ENCODE measurements at places on chromosomes 2 and 18.

DNA sequence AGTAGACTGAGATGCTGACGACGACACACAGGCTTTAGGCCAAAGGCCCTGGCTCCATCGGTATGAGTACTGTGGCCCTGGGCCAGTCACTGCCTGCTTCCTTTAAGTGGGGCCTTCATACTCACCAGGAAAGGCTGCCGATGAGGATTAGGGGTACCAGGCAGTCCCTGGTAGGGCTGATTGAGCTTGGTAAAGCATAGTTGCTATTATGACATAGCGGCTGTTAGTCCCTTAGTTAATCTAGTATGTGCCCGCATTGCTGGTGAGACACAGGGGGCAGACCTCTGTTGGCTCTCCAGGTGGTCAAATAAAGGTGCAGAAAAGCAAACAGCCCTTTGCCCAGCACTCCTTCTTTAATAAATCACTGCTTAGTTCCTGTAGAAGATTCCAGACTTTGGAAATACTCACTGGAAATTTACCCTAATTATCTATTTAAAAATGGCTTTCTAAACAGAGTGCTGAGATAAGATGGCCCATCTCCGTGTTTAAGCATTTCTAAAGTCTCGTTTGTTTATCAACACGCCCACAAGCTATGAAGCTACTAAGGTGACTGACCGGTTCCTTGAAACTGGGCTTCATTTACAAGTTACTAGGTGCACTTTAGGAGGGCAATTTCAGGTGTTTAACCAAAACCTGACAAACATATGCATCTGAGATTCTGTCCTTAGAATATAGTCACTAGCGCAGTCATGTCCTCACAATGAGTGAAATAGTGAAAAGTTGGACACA is 8.7 kb upstream of the BIN1 start:
- no peak for DNase-seq

- no peak for DNase-seq
Observed at GRCh38 chr18:24076950-24077349, 61.9 kb upstream of the CABYR start.

- no peak for DNase-seq
Observed at GRCh38 chr18:13536578-13536977, 189.8 kb downstream of the FAM210A start.

DNA sequence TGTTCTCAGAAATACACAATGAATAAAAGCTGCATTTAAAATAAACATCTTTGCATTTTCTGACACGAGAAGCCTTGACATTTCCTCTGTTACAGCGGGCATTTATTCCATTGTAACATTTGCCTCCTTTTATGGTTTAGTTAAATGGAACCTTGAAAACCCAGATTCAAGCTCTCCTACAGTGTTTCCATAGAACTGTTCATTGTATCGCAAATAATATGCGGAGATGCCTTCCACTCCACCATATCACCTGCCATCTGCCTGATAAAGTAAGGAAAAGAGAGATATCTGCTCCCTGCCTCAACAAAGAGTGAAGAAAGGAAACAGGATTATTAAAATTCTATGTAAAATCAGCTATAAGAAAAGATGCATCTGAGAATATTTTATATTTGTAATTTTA is 69.8 kb downstream of the CDH19 start:
- no peak for DNase-seq

- peak; percentile 6 for DNase-seq
Observed at GRCh38 chr2:240813231-240813921, 6.6 kb downstream of the KIF1A start.

GRCh38 chr2:170216428-170216827 is 38.5 kb downstream of the MYO3B start:
- DNase-seq, result no peak

DNA sequence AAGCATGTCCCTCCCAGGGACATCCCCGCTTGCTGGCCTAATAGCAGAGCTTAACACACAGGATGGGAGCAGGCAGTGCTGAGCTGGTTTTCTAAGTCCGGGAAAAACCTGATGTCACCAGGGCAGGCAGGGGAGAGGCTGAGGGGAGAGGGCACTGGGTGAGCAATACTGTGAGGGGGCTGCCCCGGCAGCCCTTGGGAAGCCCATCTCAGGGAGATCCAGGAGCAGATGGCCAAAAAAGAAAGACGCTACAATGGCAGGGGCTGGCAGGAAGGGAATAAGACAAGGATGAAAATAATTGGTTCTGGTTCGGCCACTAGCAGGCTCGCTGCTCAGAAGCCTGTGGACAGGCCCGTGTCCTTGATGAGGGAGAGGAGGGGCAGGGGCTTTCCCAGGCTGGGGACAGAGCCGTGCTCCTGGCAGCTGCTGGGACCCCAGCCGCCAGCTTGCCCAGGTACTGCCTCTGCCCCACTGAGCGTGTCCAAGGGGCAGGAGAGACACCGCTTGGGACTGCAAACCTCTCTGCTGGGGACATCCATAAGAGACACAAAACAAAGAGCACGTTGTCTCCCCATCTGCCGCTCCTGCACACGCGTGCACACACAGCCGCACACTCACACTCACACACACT is 30.2 kb downstream of the SMAD7 start:
- DNase-seq, result no peak

DNA sequence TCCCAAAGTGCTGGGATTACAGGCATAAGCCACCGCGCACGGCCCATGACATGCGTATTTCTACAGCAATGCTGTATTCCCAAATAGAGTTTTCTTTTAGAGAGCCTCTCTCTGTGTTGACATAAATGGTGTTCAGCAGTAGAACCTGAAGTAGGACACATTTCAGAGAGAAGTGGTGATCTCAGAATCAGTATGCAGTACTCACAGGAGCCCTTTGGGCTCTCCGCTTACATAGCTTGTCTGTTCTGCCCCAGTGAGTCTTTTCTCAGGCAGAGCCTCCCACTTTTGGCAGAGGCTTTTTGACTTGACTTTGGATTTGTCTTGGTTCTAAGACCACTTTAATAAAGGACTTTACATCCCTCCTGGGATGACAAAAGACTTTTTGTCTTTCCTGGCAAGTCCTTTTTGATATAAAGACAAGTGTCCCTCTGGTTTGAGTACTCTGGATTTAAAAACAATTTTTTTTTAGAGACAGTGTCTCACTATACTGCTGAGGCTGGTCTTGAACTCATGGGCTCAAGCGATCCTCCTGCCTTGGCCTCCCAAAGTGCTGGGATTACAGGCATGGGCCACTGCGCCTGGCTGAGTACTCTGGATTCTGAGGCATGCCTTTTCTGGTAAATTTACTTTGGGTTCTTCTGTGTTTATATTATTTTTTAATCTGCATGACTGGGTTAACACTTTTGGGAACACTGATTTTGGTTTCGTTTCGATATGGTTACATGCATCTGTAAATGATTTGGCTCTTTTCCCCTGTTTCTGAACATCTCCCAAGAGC is 113.3 kb downstream of the SMAD2 start:
- DNase-seq, result no peak

GRCh38 chr2:53715568-53715967 is 52.0 kb upstream of the CHAC2 start:
- DNase-seq, result no peak
